ENCODE measurements at places on chromosomes 5 and 9.

- DNase-seq: no peak
Measured at GRCh38 chr9:11128156-11128555, 515.4 kb upstream of the PTPRD start.

DNA sequence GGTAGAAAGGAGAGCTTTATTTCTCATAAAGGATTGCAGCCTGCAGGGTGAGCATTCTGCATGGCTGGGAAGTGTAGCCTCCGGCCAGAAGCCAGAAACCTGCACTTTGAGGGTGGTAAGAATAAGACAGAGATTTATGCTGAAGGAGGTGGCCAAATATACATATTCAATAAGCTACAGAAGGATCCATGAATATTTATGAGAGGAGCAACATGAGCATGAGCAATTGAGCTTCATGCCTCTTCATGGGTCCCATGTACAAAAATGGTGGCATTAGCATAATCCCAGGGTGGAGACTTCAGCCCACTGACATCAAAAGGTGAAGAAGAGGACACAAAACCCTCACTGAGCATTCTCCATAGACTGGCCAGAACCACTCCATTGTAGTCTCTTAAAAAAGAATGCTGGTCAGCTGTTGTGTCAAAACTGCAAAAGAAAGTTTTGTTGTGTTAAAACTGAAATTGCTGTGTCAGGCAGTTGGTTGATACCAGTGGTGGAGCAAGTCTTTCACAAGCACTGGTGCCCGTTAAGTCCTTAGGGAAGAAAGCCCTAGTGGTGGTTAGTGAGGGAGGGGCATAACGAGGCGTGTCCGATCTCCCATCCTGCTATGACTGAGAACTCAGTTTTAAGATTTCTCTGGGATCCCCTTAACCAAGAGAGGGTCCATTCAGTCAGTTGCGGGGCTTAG is 160.8 kb upstream of the MAP1B start:
- no peak for DNase-seq

- DNase-seq: no peak
Measured at GRCh38 chr9:90065851-90066250, 461.0 kb downstream of the GADD45G start.

DNA sequence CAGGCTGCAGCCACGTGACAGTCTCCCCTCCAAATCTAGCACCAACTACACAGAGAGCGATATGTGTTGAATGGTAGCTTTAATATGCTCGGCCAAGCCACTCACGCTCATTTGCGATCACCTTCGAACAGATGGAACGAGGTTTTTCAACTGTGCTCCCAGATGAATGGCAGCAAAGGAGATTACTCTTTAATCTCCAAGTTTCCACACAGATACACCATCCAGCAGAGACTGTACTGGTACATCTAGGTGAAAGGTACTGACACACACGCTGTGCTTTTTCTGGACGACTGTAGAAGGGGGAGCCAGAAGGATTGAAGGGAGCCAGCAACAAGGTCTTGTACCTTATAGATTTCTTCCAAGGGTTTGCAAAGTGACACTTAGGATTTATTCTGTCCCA is 263.9 kb downstream of the NR3C1 start:
- no peak for DNase-seq

GRCh38 chr5:41009232-41009631 is 61.9 kb downstream of the MROH2B start:
- DNase-seq: no peak

DNA sequence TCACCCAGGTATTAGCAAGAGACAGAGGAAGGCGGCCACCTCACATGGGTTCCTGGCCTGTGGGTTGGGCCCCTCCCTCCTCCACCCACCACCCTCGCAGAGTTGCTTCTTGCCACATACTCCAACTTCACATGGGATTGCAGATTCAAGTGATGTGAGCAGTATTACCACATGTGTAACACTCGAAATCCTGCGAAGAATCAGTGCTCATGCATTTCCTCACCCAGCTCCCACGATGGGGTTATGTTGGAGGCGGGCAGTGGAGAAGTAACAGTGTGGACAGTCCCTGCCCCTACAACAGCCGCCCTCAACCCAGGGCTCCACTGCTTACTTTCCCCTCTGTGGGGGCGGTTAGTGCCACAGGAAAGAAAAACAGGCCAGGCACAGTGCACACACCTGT is 3.9 kb upstream of the FBP1 start:
- DNase-seq: no peak

DNA sequence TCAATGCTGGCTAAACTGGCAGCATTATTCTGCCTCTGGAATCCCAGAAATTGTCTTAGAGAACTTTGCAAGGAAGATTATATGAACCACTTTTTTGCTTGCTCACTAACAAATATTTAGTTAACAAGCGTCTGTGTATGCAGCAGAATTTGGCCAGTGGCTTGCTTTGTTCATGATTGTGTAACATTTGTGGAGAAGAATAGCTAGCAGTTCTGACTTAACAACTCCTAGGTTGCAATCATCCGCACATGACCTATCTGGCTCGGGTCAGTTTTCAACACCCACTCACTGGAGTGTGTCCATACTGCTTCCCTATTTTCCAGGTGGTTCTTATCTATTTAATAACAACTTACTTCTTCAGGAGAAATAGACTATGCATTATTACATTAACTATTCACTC is 98.5 kb downstream of the SNX18 start:
- DNase-seq: no peak

DNA sequence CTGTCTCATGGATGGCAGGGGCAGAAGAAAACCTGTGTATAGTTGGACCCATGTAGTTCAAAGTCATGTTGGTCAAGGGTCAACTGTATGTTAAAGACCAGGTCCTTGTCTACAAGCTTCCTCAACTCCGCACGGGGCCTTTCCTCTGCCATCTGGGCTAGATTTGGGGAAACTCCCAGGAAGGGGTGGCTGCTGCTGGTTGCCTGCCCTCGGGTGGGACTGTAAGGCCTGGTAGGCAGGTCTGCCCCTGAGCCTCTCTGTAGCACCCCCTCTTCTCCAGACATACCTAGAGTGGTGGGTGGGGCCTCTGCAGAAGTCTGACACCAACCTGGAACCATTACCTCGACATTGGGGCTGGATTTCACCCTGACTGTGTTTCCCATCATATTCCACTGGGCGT is 15.2 kb downstream of the ENHO start:
- DNase-seq: no peak

DNA sequence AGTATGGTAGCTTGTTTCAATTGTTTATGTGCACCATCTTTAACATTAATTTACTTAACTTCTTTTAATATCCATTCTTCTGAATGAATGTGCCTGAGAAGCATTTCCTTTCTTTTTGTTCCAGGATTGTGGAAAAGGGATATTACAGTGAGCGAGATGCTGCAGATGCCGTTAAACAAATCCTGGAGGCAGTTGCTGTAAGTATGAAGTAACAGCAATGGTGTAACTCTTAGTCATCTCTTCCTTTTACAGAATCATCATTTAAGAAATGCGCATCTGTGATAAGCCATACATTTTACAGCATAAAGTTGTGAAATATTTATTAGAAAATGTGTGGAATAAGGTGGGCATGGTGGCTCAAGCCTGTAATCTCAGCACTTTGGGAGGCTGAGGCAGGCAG is 117.7 kb downstream of the STARD4 start:
- no peak for DNase-seq

- DNase-seq: no peak
Measured at GRCh38 chr5:129363991-129364390, 96.1 kb upstream of the ADAMTS19 start.

GRCh38 chr5:141701360-141702119 is 19.5 kb upstream of the ARAP3 start:
- no peak for DNase-seq

- DNase-seq: no peak
Measured at GRCh38 chr9:23278561-23278960, 547.5 kb downstream of the ELAVL2 start.

- no peak for DNase-seq
Measured at GRCh38 chr9:83220730-83221129, 157.8 kb upstream of the RASEF start.

DNA sequence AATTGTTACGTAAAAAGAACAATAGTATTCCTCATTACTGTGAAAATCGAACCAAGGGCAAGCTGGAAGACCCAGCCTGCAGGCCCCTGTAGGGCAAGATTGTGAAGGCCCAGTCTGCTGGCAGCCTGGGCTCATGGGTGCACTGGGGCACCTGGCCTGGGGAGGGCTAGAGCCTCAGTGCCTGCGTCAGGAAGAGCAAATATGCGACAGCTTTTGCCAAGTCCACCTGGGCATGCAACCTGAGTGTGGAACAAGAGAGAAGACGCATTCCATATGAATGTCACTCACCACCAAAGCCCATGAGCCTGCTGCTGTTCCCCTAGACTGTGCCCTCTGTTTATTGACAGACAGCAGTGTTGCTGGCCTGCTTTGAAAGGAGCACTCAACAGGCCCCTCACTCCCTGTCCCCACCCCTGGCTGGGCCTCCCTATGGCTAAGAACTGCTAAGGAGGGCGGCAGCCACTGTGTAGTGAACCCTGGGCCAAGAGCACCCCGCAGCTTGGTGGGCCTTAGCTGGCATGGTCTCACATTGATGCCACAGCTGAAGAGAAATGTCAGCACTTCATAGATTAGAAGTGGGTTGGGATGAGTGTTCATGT is 28.2 kb downstream of the PSD2 start:
- no peak for DNase-seq

GRCh38 chr5:159049844-159050315 is 49.8 kb downstream of the EBF1 start:
- no peak for DNase-seq

DNA sequence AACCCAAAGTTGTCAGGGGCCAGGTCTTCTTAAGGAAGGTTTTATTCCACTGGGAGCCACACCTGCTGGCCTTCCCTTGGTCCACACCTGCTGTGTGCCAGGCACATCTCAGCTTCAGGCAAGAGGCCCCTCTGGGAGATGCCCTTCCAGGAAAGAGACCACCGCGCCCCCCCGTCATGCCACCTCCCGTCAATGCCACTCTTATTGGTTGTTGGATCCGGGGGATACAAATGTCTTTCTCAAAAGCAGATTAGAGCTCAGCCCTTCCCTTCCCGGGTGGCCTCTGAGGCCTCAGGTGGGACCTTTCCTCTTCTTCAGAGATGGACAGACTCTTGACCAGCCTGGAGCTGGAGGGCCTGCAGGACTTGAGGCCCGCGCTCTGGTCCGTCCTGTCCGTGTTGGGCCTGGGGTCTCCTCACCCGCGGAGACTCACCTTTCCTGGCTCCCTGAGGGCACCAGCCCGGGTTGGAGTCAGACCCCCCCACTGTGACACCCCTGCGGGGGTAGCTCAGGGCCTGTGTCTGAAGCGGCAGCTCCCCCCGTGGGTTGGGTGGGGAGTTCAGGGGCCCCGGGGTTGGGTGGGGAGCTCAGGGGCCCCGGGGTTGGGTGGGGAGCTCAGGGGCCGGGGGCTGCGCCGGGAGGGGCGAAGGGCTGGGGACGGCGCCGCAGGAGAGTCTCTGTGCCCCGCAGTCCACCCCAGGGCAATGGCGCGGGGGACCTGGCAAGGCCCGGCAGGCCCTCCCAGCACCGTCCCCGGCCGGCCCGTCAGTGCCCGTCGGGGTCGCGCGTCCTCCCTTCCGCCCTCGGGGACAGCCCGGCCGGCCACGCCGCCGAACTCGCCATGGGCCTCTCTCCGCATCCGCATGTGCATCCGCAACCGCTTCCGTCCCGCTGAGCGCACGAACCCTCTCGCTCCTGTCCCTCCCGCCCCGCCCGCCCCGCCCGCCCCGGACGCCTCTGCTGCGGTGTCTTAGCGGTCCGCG is 3.7 kb upstream of the SLC9A3 start:
- DNase-seq: peak; percentile 19

- no peak for DNase-seq
Measured at GRCh38 chr5:124921694-124922093, 175.3 kb upstream of the ZNF608 start.

- DNase-seq: no peak
Measured at GRCh38 chr5:149773291-149774095, 43.4 kb downstream of the PPARGC1B start.

- DNase-seq: no peak
Measured at GRCh38 chr9:81526587-81526986, 162.8 kb downstream of the TLE1 start.

- DNase-seq: no peak
Measured at GRCh38 chr9:121636341-121636865, 15.0 kb upstream of the DAB2IP start.

GRCh38 chr5:139148306-139148705 is 49.9 kb downstream of the SIL1 start:
- no peak for DNase-seq

- no peak for DNase-seq
Measured at GRCh38 chr5:166433679-166434078, 1857.8 kb upstream of the WWC1 start.

DNA sequence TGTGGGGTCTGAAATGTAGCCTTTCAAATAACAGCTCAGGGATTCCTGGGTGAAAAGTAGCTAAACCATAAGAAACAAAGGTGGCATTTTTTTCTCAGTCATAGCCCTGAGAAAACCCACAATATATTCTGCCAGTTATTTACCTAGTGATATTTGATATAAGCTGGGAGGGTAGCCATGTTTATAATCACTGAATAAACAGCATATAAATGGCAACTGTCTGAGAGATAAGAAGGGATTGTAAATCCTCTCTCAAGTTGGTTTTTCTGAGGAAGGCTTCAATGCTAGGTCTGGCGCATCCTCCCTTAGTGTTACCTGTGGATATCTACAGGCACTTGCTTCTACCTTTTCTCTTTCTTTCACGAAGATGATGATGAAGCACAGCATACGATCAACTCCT is 1080.5 kb upstream of the DMAC1 start:
- DNase-seq: no peak

DNA sequence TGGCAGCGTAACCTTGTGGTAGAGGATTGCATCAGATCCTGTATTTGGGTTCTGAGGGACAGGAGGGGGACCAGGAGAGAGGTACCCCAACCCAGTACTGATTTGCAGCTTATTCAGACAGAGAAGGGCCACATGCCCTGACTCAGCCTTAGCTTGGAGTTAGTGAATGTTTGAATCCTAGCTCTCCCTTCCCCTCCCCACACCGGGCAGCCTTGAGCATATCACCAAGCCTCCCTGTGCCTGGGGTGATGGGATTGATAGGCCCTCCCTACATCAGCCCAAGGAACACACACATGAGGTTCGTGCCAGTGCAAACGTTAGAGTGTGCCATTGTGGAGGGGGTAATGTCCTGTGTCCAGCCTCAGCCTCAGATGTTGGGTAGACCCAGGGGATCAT is 71.9 kb downstream of the AMBP start:
- no peak for DNase-seq

DNA sequence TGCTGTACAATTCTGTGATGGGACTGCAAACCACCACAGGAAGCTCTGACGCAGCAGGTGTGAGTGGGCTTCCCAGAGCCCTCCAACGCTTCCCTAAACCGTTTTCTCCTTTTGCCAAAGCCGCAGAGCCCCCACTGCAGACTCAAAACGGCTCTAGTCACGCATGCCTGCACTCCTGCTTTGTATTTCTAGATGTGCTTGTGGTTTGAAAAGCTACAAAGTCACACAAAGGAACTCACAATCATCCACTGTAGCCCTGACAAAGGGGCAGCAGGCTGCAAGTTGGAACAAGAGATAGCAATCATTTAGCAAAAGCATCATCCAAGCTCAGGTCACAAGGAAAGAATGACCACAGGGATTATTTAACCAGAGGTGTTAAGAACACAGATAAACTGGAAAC is 79.3 kb downstream of the PTPN3 start:
- no peak for DNase-seq
